ACHN (cell line): ENCODE measurements at places on chromosomes 12 and 14.

- DNase-seq, result no peak
These were observed 23.7 kb downstream of the GSTZ1 start for GRCh38 chr14:77344377-77344996.

DNA sequence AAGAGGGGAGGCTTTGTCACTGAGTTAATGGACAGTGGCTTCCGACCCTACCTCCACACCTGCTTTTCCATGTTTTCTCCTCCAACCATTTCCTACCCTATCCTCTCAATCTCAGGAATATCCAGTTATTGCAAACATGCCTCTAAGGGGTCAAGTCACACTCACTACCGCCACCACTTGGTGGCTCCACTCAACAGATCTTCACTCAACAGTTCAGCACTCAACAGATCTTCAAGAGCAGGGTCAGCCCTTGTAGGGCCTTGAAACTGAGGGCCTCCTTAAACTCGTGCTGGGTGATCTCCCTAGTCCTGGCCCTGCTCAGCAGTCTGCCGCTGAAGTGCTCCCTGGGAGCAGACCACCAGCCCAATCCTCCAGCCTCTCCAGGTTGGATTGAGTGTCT, 14.2 kb downstream of the ZNF641 start:
- peak; percentile 23 for DNase-seq

DNA sequence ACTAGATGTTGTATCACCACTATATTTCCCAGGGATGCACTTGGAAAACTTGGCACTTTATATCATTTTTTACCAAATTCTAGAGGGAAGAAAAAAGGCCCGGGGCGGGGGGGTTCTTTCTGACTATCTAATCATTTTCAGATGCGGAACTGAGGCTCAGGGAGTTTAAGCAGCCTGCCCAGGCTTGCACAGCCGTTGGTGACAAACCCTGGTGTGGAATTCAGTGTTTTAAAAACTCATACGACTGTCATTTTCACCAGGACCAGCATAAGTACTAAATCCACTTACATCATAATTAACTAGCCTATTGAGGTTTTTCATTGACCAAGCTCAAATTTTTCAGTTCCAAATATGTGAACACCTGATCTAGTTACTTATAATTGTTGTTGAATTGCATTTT, 181.0 kb downstream of the IPO8 start:
- DNase-seq, result no peak

- no peak for DNase-seq
These were observed 5.9 kb upstream of the RMST start for GRCh38 chr12:97456571-97457188.

DNA sequence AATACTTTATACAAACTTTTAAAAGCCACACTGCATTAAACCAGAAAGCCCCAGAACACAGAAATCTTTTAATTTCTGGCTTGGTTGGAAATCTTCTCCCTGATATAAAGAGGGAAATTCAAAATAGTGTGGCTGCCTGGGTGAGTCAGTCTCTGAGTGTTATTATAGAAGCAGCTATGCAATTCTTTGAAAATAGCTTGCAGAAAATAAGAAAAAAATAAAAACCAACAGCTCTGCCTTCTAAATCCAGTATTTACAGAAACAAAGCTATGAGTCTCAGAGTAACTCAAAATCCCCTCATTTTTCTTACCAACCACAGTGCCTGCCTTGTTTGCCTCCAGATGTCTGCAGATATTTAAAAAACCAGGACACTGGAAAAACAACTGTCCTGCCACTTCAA, 68.6 kb upstream of the FERMT2 start:
- no peak for DNase-seq

DNA sequence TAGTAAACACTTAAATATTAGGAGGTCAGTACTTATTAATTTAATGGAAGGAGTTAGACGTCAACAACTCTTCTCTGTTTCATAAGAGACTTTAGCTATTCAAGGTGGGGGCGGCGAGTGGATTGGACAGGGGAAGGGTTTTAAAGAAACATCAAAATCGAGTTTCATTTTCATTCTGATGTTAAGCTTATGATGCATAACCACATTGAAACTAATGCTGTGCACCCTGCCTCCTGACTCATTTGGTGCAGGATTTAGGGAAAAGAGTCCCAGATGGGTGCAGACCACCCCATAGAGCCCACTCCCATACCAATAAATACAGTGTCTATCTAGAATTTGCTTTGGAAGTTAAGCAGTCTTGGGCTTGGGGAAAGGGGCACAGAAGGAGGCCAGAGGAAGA, 7.4 kb downstream of the ZBTB39 start:
- no peak for DNase-seq

- no peak for DNase-seq
These were observed 5.9 kb downstream of the ZFYVE21 start for GRCh38 chr14:103721334-103722120.

DNA sequence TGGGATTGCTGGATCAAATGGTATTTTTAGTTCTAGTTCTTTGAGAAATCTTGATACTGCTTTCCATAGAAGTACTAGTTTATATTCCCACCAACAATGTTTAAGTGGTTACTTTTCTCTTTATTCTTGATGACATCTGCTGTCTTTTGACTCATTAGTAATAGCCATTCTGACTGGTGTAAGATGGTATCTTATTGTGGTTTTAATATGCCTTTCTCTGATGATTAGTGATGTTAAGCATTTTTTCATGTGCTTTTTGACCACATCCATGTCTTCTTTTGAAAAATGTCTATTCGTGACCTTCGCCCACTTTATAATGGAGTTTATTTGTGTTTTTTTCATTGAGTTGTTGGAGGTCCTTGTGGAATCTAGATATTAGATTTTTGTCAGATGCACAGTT, 865.7 kb downstream of the SLC6A15 start:
- DNase-seq, result no peak

DNA sequence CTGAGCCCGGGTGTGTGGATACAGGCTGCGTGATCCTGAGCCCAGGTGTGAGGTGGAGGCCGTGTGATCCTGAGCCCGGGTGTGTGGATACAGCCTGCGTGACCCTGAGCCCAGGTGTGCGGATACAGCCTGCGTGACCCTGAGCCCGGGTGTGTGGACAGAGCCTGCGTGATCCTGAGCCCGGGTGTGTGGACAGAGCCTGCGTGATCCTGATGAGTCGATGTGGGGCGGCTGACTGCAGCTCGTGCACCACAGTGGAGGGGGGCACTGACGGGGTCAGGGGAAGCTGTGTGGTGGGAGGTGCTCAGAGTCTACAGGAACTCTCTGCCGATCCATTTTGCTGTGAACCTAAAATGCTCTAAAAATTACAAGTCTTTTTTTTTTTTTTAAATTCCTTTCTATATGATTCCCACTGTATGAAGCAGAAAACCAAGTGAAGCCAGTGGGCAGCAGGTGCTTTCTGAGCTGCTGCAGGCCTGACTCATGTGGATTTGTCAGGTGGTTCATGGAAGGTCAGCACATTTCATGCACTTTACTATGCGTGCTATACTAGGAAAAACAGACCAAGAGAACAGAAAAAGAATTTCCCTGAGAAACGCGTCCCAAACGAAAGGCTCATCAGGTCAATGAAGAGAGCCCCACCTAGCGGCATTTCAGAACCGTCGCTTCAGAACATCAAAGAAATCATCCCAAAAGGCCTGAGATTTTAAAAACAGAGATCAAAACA, 19.3 kb downstream of the BRF1 start:
- peak; percentile 61 for DNase-seq

DNA sequence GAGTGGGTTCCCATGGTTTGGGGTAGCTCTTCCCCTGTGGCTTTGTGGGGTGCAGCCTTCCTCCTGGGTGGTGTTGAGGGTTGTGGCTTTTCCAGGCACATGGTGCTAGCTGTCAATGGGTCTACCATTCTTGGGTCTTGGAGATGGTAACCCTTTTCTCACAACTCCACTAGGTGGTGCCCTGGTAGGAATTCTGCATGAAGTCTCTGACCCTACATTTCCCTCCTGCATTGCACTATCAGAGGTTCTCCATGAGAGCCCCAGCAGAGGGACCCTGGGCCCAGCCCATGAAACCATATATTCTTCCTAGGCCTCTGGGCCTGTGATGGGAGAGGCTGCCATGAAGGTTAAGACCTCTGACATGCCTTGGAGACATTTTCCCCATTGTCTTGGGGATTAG, 1093.3 kb downstream of the SLC16A7 start:
- DNase-seq, result peak; percentile 29

GRCh38 chr12:44428825-44429224, 447.3 kb downstream of the NELL2 start:
- DNase-seq, result no peak

DNA sequence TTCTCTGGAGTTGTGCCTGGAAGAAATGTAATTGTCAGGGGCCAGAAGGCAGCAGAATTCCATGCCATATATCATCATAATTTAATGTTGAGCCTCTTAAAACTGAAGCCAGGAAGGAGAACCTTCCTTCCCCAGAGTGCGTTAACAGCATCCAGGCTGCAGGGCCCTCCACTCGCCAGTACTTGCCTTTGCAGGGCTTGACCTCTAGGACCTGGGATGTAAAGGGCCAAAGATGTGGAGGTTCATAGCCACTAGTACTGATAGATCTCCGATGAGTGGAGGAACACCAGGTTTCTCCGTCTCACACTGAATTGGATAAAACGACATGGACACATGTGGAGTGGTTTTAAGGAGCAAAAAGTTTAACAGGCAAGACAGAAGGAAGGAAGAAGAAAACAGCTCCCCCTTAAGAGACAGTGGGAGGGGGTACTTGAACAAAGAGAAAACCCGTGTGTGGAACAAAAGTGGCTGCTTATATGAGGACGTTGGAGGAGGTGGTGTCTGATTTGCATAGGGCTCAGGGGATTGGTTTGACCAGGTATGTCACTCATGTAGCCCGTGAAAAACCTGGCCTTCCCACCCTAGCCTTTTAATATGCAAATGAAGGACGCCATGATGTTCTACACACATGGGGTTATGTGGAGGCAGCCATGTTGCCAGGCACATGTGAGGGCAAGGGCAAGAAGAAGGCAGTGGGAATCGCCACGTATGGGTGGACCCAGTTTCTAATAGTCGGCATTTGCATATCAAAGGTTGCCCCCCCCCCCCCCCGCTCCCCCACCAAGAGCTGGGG, 38.8 kb upstream of the WSCD2 start:
- DNase-seq, result no peak

DNA sequence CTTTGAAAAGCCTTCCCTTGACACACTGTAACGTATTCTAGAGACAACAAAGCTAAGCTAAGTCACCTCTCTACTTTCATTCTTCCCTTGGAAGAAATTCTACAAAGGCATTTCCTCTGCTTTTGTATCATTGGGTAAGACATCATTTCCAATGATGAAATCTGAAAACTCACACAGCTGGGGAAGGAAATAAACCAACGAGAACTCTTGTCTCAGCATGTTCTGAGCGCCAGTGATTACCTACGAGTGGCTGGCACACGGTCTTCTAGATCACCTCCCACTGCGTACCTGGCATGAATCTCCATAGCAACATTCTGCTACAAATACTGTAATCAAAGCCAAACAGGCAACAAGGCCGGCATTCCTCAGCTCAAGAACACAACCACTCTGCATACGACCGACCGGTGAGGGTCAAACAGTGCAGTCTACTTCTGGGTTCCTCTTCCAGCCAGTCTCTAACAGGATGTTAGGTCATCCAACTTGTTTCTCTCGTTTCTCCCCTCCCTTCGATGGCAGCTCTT, 7.6 kb downstream of the VPS37B start:
- peak; percentile 81 for DNase-seq

DNA sequence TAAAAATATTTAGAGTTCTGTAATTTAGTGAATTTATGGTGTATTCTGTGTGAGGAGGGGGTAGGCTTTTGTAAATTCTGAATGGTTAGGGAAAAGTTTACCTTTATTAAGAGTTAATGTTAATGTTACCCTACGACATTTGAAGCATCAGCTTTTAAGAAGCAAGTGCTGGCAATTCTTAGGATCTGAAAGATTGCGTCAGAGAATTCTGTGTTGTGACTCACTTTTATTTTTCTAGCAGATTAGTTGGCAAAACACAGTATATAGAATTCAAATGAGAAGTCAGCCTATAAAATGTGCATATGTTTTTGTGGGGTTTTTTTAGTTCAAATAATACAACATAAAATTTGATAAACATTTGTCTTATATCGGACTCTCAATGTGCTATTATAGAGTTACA, 97.6 kb downstream of the RAD52 start:
- DNase-seq, result peak; percentile 68

DNA sequence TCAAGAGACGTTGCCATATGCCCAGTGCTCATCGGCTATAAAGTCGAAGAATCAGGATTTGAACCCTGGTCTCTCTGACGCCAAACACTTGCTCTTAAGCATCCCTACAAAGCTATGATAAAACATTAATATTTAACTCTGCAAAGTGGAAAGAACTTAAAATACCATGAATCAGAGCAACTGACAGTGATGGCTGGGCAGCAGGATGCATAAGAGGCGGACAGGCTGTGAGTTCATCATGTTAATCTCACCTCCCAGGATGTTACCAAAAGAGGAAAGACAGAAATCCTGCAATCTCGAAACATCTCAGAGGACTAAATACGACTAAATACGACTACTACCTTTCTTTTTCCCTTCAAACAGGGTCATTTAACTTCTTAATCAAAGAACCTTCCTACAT, 5.8 kb downstream of the DICER1 start:
- DNase-seq, result peak; percentile 77

DNA sequence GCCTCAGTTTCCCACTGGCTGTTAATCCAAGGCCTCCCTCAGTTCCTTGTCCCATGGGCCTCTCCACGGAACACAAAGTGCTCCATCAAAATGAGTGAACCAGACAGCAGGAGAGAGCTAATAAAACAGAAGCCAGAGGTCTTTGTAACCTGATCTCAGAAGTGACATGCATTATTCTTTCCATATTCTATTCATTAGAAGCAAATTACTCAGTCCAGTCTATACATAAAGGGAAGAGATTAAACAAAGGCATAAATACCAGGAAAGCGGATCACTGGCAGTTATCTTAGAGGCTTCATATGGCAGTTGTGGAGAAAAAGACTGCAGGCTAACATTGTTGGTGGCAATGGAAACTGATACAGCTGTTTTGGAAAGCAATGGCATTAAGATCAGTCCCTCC, 170.6 kb upstream of the GARIN6 start:
- no peak for DNase-seq

DNA sequence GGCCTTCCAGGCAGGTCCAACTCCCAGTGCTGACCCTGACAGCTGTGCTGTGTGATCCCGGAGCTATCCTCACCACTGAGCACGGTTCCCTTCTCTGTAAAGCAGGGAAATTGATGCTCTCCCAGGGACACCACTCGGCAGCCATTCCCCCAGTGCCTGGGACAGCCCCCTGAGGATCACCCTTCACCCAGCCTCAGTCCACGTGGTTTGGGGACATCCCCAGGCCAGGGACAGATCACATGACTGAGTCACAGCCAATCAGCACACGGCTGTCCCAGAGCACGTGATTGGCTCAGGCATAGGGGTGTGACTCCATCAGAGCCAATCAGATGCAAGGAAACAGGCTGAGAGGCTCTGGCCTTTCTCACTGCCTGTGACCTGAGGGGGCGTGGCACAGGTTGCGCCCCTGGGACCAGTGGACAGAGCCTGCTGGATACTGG, 68.8 kb upstream of the SFSWAP start:
- DNase-seq, result no peak

DNA sequence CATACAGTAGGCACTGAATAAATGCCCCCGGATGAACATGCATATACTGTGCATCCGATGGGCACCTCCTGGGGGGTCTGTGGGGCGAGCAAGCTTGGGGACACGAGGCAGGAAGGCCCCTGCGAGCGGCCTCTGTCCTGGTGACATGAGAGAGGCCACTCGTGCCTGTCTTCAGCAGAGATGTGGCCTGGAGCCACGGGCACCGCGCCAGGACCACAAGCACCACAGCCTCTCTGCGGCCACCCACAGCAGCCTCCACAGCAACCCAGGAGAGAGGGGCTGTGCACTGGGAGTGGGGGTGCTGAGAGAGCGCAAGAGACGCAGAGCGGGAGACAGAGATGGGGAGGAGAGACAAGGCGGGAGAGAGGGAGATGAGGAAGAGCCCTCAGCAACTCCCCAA, 118.5 kb downstream of the RFLNA start:
- DNase-seq, result no peak
